Mesothelial cell of epicardium (in vitro differentiated cells): ENCODE measurements at places on chromosomes 1 and 21. TPM values are rescaled to one million over a fixed set of nuclear protein-coding genes. Genes with fewer than 3 reads are reported as not detected.

DNA sequence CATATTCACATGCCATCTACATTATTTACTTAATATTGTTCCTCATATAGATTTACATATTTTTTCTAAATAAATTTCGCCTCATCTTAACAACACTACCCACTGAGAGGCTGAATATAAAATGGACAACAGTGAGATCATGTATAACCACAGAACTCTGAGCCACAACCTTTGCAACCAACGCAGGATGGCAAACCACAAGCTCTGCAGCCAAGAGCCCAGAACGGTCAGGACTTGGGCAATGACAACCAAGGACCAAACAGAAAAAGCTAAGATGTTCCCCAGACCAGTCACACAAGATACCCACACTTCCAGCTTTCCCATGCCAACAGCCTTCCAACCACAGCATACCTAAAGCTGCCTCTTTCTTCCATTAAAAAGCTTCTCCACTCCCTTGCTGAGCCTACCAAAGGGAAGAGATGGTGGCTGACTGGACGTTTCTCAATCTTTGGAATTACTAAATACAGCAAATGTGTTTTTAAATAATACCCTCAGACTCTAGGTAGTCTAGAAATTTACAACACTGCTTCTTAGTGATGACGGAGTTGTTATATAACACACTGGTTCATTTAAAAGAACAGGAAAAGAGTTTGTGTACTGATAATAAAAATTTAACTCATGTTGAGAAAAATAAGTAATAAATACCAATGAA lies 117.9 kb downstream of the AKT3 start:
- H3K27ac ChIP-seq, result peak overlapping the region; percentile 44
- peaks cover 2% of the 10 kb centered on the region for H3K4me1 ChIP-seq
- no peak overlapping the region for H3K4me3 ChIP-seq
- peaks cover 5% of the 10 kb centered on the region for H3K36me3 ChIP-seq

DNA sequence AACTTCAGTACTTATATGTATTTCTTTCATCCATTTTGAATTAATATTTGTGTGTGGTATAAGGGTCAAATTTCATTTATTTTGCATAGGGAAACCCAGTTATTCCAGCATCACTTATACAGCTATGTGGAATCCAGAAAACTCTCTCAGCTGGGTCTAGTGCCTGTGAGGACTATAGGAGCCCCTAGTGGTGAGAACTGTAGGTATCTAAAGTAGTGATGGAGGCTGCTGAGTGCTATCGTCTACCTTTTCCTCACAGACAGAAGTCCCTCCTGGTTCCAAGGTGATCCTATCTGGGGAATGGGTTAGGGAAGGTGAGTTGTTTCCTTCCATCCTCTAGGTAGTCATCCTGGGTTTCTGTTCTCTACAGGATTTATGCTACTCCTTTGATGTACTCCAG lies 352.0 kb upstream of the C1orf87 start:
- H3K27me3 ChIP-seq, result no peaks in the 10 kb centered on the region
- H3K36me3 ChIP-seq, result no peaks in the 10 kb centered on the region
- peaks cover 7% of the 10 kb centered on the region for H3K4me1 ChIP-seq
- DNase-seq, result no peak
- H3K27ac ChIP-seq, result no peak overlapping the region

DNA sequence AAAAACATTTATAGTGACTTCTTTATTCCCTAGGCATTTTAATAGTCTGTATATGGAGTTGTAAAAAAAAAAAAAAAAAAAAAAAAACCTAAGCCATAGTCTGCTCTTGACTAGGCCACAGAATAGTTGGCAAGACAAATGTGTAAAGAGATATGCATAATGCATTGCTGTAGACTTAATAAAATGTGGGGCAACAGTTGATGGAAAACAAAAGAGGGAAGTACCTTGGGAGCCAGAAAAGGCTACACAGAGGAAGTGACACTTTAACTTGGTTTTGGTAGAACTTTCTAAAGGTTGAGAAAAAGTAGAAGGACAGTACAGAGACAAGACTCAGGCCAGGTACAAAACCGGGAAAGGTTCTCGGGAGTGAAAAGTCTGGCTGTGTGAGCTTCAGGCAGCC lies 802.9 kb upstream of the ADAMTS5 start:
- H3K4me1 ChIP-seq, result no peaks in the 10 kb centered on the region
- no peak overlapping the region for H3K4me3 ChIP-seq
- DNase-seq, result no peak
- H3K27me3 ChIP-seq, result no peaks in the 10 kb centered on the region
- H3K36me3 ChIP-seq, result no peaks in the 10 kb centered on the region

DNA sequence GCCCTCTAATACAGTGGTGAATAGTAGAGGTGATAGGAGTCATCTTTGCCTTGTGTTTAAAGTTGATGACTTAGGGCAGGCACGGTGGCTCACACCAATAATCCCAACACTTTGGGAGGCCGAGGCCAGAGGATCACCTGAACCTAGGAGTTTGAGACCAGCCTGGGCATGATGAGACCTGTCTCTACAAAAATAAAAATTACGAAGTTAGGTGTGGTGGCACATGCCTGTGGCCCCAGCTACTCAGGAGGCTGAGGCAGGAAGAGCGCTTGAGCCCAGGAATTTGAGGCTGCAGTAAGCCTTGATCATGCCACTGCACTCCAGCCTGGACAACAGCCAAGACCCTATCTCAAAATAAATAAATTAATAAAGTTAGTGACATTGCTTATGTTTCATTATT lies 26.6 kb downstream of the CAPZA1 start:
- no peak for DNase-seq
- H3K36me3 ChIP-seq, result peaks cover 44% of the 10 kb centered on the region
- no peak overlapping the region for H3K4me3 ChIP-seq
- no peak overlapping the region for H3K27ac ChIP-seq

DNA sequence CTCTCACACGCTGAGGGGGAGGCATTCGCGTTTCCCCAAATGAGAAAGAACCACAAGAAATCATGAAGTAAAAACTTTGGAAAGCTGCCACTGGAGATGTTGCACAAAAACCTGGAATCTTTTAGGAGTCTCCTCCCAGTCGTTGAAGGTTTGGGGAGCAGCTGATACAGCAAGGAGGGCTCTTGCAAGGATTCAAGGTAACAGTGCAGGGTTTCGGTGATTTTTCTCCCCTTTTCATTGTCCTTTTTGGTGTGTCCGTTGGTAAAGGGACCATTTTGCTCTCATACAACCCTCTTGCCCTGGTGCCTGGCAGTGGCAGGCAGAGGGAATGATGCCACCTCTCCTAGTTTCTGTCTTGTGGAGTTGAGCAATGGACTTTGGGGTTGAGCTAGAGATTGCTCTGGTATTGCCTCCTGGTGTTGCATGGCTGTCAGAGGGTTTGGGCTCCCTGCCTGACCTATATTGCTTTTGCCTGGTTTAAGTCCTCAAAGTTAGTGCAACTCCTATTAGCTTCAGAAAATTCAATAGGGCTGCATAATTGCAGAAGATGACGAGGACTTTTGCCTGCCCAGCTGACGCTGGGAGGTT lies 872 bp downstream of the BRINP2 start:
- no peaks in the 10 kb centered on the region for H3K36me3 ChIP-seq
- H3K27ac ChIP-seq, result no peak overlapping the region
- DNase-seq, result no peak
- no peaks in the 10 kb centered on the region for H3K4me1 ChIP-seq

- DNase-seq, result no peak
- no peaks in the 10 kb centered on the region for H3K36me3 ChIP-seq
- H3K4me3 ChIP-seq, result no peak overlapping the region
- no peaks in the 10 kb centered on the region for H3K4me1 ChIP-seq
- H3K27me3 ChIP-seq, result peaks cover 2% of the 10 kb centered on the region
Observed at GRCh38 chr1:163048869-163049268, 20.3 kb upstream of the RGS4 start.

DNA sequence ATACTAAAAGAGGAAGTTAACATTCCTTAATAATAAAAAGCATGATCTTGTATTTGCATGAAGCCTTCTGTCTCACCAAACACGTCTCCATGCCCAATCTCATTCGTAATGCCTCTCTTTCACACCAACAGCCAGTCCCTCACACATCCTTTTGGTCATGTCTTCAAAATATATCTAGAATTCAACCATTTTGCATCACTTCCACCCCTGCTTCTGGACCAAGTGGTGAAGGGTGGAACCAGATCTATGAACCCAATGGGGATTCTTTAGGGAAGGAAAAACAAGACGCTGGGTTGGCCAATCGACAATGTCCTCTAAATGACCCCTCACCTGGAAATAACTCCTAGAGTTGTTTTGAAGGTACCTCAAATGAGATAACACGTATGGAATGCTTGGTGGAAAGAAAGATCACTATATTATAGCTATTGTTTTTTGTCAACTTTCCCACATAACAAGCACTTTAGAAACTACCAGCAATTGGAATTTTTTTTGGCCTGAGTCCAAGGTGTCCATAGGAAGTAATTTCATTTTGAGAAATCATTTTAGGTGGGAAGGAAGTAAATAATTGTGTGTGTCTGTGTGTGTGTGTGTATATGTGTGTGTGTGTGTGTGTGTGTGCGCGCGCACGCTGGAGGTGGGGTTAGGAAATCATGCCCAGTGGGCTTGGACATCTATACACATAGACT lies at the start of gene KCNA10:
TSS of gene KCNA10 (minus strand) at position 51 of the 686 bp plus-strand sequence. CDS start 388 bp downstream, outside the sequence.
- DNase-seq, result no peak
- H3K36me3 ChIP-seq, result no peaks in the 10 kb centered on the region
- no peak within 1 kb of the TSS for H3K4me3 ChIP-seq
- H3K27me3 ChIP-seq, result peaks cover 48% of the 10 kb centered on the region

DNA sequence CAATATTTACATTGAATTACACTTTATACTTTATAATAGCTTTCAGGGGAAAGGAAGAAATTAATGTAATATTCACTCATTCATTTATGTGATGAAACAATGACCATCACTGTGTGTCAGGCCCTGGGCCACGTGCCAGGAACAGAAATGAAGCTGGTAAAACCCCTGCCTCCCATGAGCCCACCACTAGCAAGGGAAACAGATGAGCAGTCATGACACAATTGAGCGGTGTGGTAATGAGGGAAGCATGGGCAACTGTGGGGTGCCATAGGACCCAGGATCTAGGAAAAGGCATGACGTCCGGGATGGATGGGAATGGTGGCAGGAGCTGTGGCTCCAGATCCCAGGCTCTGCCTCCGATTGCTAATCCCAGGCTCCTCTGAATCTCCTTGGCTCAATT lies 17.0 kb upstream of the SLC5A9 start:
- DNase-seq, result no peak
- H3K4me3 ChIP-seq, result no peak overlapping the region
- no peaks in the 10 kb centered on the region for H3K36me3 ChIP-seq

DNA sequence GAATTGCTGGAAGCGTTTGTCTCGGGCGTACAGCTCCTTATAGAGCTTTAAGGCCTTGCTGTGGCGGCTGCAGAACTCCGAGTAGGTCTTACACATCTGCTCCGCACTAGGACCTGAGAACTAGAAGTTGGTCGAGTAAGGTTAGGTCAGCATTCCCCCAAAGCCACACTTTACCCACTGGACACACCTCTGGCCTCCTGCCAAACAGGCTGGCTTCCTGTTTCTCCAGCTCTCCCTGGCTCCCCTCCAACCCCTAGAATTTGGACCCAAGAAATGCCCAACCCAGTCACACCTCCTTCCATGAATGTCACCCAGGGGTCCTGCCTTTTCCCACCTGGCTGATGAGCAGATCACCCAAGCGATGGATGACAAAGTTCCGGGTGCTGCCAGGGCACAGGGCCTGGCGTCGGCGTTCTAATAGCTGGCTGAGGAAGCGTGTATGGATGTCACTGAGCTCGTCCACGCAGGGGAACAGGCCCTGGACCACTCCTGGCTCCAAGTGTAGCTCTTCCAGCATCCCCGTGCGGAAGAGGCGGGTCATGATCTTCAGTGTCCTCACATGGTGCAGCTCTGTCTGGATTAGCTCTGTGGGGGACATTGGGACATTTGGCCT lies 15.6 kb downstream of the ARHGEF2 start:
- H3K27me3 ChIP-seq, result no peaks in the 10 kb centered on the region
- DNase-seq, result no peak
- no peak overlapping the region for H3K4me3 ChIP-seq
- H3K27ac ChIP-seq, result no peak overlapping the region

DNA sequence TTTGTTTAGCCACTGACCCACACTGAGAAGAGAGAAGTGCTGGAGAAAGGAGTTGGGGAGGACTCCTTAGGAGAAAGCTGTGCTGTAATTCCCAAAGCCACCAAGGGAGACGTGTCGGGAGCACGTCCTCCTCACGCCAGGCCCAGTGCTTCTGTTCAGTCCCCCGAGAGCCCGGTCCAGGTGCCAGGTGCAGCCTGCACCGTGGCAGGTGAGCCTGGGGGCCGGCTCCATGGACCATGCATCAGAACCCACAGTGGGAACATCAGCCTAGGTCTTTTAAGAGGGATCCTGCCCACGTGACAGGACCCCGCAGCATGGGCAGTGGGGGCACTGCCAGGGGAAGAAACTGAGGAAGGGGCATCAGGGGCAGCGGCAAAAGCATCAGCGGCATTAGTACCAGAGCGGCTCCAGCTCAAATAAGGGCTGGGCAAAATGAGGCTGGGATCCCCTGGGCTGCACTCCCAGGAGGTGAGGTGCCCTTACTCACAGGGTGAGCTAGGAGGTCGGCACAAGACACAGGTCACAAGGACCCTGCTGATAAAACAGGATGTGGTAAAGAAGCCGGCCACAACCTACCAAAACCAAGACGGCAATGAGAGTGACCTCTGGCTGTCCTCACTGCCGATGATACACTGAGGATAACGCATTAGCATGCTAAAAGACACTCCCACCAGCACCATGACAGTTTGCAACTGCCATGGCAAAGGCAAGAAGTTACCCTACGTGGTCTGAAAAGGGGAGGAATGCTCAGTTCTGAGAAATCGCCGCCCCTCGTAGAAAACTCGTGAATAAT lies 24.6 kb upstream of the PRDM15 start:
- no peak for DNase-seq
- no peaks in the 10 kb centered on the region for H3K4me1 ChIP-seq
- no peak overlapping the region for H3K4me3 ChIP-seq
- H3K27ac ChIP-seq, result no peak overlapping the region
- H3K36me3 ChIP-seq, result peaks cover 48% of the 10 kb centered on the region

- H3K4me3 ChIP-seq, result no peak overlapping the region
- DNase-seq, result no peak
- H3K36me3 ChIP-seq, result no peaks in the 10 kb centered on the region
- H3K27me3 ChIP-seq, result no peaks in the 10 kb centered on the region
- no peaks in the 10 kb centered on the region for H3K4me1 ChIP-seq
Observed at GRCh38 chr1:87872189-87872588, 543.5 kb downstream of the LMO4 start.

GRCh38 chr1:38268226-38268625 lies 221.6 kb upstream of the POU3F1 start:
- H3K4me3 ChIP-seq, result no peak overlapping the region
- no peak overlapping the region for H3K27ac ChIP-seq
- H3K27me3 ChIP-seq, result peaks cover 86% of the 10 kb centered on the region
- DNase-seq, result no peak
- no peaks in the 10 kb centered on the region for H3K4me1 ChIP-seq
- no peaks in the 10 kb centered on the region for H3K36me3 ChIP-seq

- DNase-seq, result no peak
- H3K36me3 ChIP-seq, result no peaks in the 10 kb centered on the region
- peak overlapping the region; percentile 52 for H3K27ac ChIP-seq
- H3K4me3 ChIP-seq, result no peak overlapping the region
Observed at GRCh38 chr1:56430141-56430839, 149.1 kb downstream of the PLPP3 start.

GRCh38 chr21:43733060-43733459 lies 14.1 kb downstream of the PDXK start:
- peaks cover 2% of the 10 kb centered on the region for H3K36me3 ChIP-seq
- H3K27me3 ChIP-seq, result no peaks in the 10 kb centered on the region
- peaks cover 25% of the 10 kb centered on the region for H3K4me1 ChIP-seq
- H3K27ac ChIP-seq, result no peak overlapping the region
- DNase-seq, result no peak

Gene GNG4
- total RNA-seq, result 2.6 to 3.2 TPM (median 2.9 TPM) in 3 replicates

Gene LCE6A
- total RNA-seq, result not detected in 3 replicates

Gene ICOSLG
- total RNA-seq, result 3.8 to 4.4 TPM (median 4.2 TPM) in 3 replicates

Gene CRYBG2
- total RNA-seq, result 9.4 to 10.9 TPM (median 10.3 TPM) in 3 replicates

Gene TTC22
- 1.2 to 1.6 TPM (median 1.3 TPM) in 3 replicates for total RNA-seq

Gene ANGPTL1
- total RNA-seq, result 0.67 to 0.80 TPM (median 0.72 TPM) in 3 replicates

Gene TSNAX
- 31.2 to 33.7 TPM (median 31.8 TPM) in 3 replicates for total RNA-seq

Gene IL23R
- total RNA-seq, result 0.09 TPM in 1 of 3 replicates, not detected in the others

Gene ITGB2
- total RNA-seq, result 0.61 to 1.4 TPM (median 0.74 TPM) in 3 replicates

Gene FCMR
- not detected in 3 replicates for total RNA-seq

Gene EXO5
- total RNA-seq, result 15.9 to 16.6 TPM (median 16.5 TPM) in 3 replicates

Gene SERINC2
- 45.4 to 49.1 TPM (median 47.1 TPM) in 3 replicates for total RNA-seq
